ENCODE measurements at places on chromosomes 3 and 15.

DNA sequence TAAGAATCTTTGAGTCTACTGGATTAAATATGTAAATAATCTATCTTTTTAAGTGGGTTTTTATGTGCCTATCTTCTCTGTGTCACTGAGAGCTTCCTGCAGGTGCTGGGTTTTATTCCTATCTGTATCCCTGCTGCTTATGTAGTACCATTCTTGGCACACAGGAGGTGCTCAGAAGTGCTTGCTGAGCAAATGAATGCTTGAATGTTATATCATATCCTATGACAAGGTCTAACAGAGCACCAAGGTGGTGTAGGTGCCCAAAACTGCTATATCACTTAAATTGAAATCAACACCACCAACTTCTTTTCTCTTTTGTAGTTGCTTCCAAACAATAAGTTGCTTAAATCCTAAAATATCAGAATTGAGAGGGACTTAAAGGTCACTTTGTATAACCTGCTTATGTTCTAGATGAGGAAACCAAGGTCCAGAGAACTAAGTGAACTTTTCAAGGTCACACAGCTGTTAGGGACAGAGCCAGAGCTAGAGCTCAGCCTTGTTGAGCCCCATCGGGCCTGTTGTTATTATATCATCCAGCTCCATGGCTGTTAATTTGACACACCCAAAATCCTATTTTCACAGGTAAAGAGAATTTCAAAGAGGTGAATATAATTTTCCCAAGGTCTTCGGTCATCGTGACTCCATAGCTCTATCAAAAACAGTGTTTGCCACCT lies 46.0 kb downstream of the CCNL1 start:
- no peak for DNase-seq

DNA sequence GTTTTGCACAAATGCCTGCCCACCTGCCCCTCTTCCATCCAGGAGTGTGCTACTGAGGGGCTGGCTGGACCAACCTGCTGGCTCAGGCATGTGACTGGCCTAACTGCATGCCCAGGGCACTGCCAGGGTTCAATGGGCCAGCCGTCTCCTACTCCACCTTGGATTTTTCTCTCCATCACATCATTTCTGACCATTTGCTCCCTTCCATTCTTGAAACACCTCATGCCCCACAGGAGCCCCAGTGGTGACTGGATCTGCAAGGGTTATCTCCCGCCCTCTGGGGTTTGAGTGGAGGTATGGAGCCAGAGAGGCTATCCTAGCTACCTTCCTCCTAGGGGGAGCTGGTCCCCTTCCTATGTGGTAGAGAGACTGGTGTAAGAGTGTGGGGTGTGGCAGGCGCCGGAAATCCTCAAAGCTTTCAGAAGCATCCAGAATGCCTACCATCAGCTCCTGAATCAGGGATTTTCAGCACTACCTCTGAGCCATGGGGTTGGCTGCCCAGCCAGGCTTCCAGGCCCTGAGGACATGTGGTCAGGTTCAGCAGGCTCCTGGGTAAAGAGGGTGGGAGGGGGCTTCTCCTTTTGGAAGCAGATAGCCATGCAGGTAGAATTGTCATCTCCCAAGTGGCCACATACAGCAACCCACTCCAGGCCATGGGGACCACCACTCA lies 2.9 kb upstream of the MANF start:
- no peak for DNase-seq

GRCh38 chr3:10356461-10356981 lies 35.6 kb upstream of the SEC13 start:
- DNase-seq: no peak

GRCh38 chr3:78986416-78987101 lies 781.2 kb downstream of the ROBO1 start:
- DNase-seq: no peak

- DNase-seq: no peak
Measured at GRCh38 chr3:33201195-33201594, 17.4 kb downstream of the SUSD5 start.

DNA sequence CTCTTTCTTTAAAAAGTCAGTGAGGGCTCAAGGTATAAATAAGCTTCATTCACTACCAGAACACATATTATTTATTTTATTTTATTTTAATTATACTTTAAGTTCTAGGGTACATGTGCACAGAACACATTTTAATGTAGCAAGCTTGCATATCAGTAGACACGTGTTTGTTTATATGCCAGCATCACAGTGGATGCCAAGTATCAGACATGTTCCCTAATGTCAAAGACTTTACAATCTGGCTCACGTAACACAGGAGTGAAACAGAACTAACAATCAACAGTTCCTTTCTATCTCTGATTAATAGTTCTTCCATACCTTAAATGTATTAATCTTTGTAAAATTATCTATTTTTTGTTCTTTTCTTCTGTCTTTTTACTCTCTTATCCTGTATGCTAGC lies 23.3 kb upstream of the ENTPD3 start:
- no peak for DNase-seq

DNA sequence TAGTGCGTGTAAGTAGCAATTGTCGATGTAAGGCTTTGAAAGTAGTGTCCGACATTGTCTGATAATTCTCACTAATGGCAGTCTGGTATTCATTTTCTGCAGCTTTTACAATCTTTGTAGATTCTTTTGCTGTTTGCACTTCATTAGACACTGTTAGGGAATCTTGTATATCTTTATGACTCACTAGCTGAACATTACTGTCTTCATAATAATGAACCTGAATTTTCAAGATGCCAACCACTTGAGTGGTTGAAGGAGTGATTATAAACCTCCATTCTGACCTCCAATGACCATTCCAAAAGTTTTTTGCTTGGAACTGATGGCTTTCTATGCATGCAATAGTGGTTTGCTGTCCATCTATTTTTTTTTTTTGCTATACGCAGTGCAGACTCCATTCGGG lies 76.4 kb upstream of the MFGE8 start:
- no peak for DNase-seq

DNA sequence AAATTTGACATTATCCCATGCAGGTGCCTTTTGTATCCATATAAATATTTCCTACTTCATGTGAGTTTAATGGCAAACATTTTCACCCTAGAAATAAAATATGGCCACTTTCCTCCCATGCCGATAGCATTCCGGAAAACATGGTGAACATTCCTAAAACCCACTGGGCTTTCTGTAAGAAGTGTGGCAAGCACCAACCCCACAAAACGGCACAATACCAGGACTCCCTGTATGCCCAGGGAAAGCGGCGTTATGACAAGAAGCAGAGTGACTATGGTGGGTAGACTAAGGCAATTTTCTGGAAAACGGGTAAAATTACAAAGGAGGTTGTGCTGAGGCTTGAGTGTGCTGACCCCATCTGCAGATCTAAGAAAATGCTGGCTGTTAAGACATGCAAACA lies 7.6 kb downstream of the ANXA2 start:
- DNase-seq: no peak

Measured in stimulated activated CD4-positive, alpha-beta T cell treated with anti-CD3 and anti-CD28 coated beads, Interleukin-2, amount 100 ng/mL, for 24 hours (primary cell).